ENCODE measurements at places on chromosomes 3 and 15. TPM values are rescaled to one million over a fixed set of nuclear protein-coding genes. Genes with fewer than 3 reads are reported as not detected.

PLSCR5 gene
- not detected for total RNA-seq

ZMYND10 gene
- 0.53 TPM for total RNA-seq

PLA1A gene
- total RNA-seq = 15.2 TPM

FOXL2NB gene
- not detected for total RNA-seq

MAP2K1 gene
- total RNA-seq = 68.2 TPM

GRCh38 chr3:100073049-100073713 lies 41.1 kb downstream of the FILIP1L start:
- DNase-seq = no peak

DNA sequence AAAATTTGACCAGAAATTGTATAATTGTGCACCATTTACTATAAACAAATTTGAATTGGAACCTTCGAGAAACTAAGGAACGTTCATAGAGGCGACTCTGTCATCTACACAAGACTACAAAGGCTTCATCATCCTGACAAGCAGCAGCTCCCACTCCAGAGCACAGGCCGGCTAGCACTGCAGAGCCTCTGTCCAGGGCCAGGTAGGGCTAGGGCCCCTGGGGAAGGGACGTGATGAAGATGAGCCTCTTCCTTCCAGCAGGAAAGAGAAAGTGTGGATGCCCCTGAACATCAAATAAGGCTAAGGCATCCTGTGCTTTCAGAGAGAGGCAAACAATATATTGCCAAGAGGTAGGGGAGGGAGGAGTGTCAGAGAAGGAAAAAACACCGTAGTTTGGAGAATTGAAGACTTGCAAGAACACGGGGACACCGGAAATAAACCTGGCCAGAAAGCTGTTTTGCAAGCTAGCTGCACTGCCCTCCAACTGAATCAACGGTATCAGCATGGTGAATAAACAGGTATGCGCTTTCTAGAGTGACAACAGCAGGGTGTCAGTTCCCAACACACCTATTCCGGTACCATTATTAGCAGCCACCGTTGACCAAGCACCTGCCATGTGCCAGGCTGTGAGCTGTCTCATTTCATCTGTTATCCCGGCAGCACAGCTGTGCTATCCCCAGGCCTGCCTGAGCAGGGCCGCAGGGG lies 12.4 kb downstream of the XXYLT1 start:
- DNase-seq = no peak

DNA sequence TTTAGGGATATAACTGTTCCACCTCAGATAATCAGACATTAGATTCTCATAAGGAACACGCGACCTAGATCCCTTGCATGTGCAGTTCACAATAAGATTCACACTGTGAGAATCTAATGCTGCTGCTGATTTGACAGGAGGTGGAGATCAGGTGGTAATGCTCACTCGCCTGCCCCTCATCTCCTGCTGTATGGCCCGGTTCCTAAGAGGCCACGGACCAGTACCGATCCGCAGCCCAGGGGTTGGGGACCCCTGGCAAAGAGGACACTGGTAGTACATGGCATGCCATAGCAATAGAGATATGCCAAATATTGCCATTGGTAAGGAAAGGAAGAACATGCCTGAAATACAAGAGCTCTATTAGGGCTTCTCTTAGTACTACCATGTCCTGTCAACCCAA lies 59.7 kb downstream of the LSM3 start:
- DNase-seq = no peak

DNA sequence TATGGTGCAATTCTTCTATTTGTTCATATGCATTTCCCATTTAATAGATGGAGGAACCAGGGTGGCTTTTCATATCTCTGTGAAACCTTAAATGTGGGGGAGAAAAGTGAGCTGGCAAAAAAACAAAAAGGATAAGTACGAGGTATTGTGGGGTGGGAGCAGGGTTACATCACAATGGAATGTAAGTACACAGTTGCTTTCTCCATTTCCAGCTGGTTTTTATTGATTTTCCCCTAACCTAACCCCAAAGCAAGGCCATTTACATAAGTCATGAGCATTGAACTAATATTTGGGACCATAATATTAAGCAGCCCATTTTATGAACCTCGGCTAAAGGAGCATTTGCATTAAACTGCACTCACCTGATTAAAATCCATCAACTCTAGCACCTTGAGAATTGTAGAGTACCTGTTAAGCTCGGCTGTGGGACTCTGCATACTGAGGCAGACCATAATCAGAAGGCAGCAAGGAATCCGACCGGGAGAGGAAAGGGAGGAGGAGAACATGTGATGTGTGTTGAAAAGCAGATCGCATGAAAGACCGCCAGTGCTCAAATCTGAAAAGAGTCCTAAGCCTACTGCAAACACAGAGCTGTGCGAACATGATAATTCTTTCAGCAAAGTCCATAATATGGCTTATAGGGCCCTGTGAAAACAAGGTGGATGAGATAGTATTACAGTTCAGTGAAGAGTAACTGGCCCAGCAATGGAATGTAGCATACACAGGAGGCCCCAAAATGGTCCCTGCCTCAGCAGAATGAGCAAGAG lies 513.4 kb downstream of the FHIT start:
- no peak for DNase-seq

GRCh38 chr3:128597900-128598299 lies 52.7 kb downstream of the RPN1 start:
- no peak for DNase-seq

DNA sequence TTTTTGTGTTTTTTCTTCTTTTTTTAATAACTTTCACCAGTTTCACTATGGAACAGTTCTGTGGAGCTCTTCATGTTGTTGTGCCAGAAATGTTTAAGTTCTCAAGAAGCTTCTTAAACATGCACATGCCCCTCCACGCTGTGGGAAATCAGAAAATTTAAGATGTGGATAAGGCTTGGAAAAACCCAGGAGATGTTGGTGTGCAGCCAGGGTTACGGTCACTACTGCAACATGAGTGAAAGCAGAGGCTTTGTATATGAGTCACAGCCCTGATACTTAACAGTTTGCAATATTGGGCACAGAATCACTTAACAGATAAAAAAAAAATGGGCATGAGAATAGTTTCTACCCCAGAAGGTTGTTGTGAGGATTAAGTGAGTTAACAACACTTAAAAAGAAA lies 399.9 kb downstream of the LRTM1 start:
- no peak for DNase-seq

DNA sequence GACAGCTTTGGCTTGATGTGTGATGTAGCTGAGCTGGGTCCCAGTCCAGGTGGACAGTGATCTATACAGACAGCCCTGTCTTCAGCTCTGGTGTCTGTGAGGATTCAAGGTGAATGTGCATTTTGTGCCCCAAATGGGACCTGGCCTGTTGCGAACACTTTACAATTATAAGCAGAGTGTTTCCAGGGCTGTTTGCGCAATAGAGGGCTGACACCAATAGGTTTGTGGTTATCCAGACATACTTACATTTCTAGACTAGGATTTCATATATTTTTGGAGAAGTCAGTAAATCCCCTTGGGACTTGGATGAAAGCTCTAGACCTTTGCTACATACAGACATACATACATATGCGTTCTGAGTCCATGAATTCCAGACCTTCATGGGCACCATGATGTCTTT lies 4.2 kb upstream of the TATDN2 start:
- no peak for DNase-seq

DNA sequence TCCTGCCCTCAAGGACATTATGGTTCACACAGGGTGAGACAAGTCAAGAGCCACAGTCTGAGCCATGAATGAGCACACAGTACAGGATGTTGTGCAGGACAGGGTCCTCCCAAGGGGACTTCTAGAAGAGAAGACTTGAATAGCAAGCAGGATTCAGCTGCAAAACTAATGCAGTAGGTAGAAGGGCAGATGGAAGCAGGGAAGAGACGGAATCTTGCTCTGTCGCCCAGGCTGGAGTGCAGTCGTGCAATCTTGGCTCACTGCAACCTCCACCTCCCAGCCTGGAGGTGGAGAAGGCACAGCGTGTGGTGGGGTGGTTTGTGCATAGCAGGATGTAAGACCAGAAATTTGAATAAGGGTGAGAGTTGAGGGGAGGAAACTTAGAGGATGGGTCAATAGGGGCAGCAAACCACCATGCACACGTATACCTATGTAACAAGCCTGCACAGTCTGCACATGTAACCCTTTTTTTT lies 8.0 kb downstream of the BCL2L10 start:
- no peak for DNase-seq

- DNase-seq = no peak
Measured at GRCh38 chr3:104548401-104548800, 818.3 kb upstream of the ALCAM start.

DNA sequence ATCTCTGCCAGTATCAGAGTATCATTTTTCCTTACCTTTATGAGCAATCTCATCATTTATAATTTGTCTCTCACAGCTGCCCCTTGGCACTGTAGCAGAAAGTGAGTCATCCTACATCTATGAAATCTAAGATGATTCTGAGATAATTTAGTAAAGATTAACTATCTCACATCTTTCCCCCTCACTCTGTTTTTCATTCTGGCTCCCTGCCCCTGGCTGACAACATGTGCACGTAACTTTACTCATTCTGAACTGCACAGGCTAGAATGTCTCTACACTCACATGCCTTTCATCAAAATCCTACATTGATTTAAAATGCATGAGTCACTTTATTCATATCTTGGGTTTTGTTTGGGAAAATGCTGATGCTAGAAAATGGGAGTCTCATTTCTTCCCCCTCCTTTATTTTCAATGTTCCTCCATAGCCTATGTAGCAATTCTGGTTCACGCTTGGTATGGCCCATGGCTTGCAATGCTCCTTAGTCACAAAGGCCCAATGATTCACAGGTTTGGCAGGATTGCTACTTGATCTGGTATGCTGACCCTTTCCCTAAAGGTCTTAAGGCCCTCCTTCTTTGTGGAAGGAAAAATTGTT lies 838.5 kb downstream of the TUSC7 start:
- DNase-seq = no peak

- no peak for DNase-seq
Measured at GRCh38 chr3:28290863-28291300, 49.5 kb downstream of the CMC1 start.

DNA sequence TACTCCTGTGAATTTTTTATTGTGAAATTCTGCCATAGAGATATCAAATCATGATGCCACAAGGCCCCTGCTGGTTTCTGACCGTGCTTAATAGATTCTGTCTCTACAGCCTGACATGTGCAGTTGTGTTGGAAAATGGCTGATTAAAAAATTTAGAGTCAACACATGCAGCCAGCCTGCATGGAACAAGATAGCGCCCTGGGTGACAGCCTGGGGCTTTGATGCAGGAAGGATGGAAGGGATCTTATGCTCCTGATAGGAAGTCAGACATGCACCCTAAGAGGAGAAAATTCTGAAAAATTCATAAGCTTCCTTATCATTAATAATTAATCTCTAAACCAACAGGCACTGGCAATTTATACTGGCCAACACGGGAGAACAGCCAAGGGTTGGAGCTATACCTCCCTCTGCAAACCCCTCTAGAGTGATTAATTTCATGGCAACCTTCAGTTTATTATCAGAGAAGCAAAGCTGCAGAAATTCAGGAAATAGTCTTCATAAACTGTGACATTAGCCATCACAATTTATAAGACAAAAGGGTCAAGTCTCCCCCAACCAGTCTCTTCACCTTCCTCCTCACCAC lies 198.4 kb downstream of the CADPS start:
- no peak for DNase-seq

All from right lobe of liver (tissue), 6 donors.